Spleen (tissue), 13 donors: ENCODE measurements at places on chromosomes 13 and 19.

GRCh38 chr19:14433554-14434501 is 722 bp downstream of the PKN1 start:
- peak; percentile 86 for DNase-seq

- no peak for DNase-seq
Measured at GRCh38 chr19:11539495-11540365, 1.1 kb downstream of the CNN1 start.

DNA sequence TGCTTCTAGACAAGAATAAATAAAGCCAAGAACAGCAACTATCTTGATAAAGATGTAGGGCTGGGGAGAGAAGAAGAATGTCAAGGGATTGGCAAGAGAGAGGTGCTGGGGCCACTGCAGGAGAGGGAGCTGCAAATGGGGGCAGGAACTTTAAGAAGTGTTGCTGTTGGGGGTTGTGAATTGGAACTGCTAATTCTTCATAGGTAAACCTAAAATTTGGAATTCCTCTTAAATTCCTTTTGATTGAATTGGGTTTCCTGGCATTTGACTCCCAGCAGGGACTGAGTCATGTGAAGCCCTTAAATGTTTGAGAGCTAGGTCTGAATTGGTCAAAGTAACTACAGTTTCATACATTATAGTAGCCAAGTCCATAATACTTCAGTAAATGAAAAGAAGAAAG is 305.6 kb upstream of the TMTC4 start:
- DNase-seq, result no peak

GRCh38 chr19:10289836-10290356 is at the start of gene ICAM5:
Gene ICAM5 (plus strand): TSS chr19:10289952. CDS start chr19:10290044, 92 bp downstream.
- peak; percentile 77 for DNase-seq

DNA sequence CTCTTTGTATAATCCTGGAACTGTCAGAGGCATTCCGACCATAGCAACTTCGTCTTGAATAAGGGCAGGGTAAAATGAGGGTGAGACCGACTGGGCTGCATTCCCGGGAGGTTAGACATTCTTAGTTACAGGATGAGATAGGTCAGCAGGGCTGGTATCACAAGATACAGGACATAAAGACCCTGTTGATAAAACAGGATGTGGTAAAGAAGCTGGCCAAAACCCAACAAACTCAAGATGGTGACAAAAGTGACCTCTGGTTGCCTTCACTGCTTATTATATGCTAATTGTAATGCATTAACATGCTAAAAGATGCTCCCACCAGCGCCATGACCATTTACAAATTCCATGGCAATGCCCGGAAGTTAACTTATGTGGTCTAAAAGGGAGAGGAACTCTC is 27.7 kb upstream of the MBNL2 start:
- DNase-seq, result no peak

GRCh38 chr19:49403404-49404187 is 15.5 kb downstream of the KASH5 start:
- no peak for DNase-seq

DNA sequence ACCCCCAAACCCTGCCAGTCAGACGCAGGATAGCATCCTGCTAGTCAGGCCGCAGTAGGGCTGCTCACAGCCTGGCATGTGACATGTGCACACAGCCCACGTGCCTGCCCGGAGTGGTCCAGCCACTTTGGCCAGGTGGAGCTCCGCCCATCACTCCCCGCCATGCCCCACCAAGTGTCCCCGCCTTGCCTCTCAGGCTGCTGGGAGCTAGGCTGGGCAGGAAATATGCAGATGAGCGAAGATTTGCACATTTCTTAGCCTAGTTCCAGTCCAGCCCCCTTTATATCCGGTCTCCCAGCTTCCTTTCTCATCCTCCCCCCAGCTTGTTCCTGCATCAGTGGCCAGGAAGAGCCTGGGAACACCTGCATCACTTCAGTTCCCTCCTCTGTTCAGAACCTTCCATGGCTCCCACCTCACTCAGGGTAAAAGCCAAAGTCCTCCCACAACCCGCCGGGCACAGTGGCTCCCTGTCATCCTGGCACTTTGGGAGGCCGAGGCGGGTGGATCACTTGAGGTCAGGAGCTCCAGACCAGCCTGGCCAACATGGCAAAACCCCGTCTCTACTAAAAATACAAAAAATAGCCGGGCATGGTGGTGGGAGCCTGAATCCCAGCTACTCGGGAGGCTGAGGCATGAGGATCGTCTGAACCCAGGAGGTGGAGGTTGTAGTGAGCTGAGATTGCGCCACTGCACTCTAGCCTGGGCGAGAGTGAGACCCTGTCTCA is 2.3 kb upstream of the DOCK6 start:
- DNase-seq, result no peak

GRCh38 chr19:21482863-21483276 is 22.5 kb upstream of the ZNF429 start:
- peak; percentile 88 for DNase-seq

GRCh38 chr13:45219123-45219891 is 18.5 kb upstream of the KCTD4 start:
- DNase-seq, result no peak

- no peak for DNase-seq
Measured at GRCh38 chr13:97512732-97513131, 78.8 kb downstream of the RAP2A start.

DNA sequence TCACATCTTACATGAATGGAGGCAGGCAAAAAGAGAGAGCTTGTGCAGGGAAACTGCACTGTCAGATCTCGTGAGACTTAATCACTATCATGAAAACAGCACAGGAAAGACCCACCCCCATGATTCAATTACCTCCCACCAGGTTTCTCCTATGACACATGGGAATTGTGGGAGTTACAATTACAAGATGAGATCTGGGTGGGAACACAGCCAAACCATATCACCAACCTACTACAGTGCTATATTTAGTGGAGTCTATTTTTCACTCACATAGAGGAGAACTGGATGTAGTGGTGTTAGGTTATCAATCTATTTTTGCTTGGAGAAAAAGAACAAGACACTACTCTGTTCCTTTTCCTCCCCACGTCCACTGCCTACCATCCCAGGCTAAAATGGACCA is 276.6 kb downstream of the KCTD12 start:
- no peak for DNase-seq

DNA sequence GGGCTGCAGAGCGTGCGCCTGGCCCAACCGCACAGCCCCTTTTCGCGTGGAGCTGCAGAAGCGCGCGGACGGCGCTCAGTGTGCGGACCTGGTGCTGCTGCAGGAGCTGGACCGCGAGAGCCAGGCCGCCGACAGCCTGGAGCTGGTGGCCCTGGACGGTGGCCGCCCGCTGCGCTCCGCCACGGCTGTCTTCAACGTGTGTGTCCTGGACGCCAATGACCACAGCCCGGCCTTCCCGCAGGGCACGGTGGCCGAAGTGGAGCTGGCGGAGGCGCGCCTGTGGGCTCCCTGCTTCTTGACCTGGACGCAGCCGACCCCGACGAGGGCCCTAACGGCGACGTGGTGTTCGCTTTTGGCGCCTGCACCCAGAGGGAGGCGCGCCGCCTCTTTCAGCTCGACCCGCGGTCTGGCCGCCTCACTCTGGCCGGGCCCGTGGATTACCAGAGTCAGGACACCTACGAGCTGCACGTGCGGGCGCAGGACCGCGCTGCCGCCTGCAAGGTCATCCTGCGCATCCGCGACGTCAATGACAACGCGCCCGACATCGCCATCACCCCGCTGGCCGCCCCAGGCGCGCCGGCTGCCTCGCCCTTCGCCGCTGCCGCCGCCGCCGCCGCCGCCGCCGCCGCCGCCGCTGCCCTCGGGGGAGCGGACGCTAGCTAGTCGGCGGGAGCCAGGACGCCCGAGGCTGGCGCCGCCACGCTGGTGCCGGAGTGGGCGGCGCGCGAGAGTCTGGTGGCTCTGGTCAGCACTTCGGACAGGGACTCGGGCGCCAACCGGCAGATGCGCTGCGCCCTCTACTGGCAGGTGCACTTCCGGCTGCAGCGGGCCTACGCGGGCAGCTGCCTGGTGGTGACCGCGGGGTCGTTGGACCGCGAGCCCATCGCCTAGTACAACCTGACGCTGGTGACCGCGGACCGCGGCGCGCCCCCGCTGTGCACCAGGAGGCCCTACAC is 172.2 kb downstream of the OLFM4 start:
- DNase-seq, result peak; percentile 71

GRCh38 chr19:46849610-46850009 is 1.0 kb downstream of the AP2S1 start:
- peak; percentile 70 for DNase-seq

- DNase-seq, result no peak
Measured at GRCh38 chr13:62040806-62041205, 625.2 kb upstream of the PCDH20 start.

GRCh38 chr19:4389511-4390016 is 10.8 kb downstream of the SH3GL1 start:
- peak; percentile 78 for DNase-seq

- no peak for DNase-seq
Measured at GRCh38 chr13:45040622-45041021, 51.3 kb downstream of the GPALPP1 start.

DNA sequence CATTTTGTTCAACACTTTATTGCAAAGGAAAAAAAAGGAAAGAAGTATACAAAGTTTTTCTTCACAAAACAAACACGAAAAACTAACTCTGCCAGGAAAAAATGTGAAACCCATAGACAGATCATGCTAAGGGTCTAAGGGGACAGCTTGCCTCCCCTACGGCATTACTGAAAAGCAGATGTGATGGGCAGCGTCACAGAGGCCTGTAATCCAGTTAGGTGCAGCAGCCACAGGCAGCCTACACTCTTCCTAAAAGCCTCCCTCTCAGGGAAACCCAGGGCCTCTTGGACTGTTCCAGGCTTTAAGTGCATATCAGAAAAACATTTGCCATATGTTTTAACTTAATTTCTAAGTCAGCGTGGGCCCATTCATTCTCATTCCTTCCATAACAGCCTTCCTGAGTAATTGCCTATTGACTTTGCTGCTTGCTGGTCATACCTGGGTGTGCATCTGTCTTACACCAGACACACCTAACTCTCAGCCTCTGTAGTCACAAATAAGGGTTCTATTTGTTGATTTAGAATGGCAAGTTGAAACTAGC is 135.7 kb upstream of the SERP2 start:
- no peak for DNase-seq

DNA sequence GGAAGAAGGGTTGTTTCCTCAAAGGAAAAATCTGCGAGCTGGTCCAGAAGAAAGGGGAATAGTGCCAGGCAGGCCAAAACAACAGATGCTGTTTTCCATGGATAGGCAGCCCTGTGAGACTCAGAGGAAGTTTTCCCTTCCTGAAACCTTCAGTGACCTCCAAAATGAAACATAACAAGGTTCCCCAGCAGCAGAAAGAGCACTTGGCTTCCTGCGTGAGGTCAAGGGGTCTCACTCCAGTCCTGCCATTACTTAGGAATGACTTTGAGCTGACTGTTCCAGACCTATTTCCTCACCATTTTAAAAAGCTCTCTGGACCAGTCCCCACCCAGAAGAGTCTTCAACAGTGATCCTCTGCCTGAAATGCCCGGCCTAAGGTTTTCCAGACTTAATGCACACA is 104.6 kb upstream of the IPO5 start:
- no peak for DNase-seq

- no peak for DNase-seq
Measured at GRCh38 chr13:106424805-106425204, 110.7 kb downstream of the EFNB2 start.

- no peak for DNase-seq
Measured at GRCh38 chr13:65836066-65836465, 1394.1 kb downstream of the PCDH9 start.

DNA sequence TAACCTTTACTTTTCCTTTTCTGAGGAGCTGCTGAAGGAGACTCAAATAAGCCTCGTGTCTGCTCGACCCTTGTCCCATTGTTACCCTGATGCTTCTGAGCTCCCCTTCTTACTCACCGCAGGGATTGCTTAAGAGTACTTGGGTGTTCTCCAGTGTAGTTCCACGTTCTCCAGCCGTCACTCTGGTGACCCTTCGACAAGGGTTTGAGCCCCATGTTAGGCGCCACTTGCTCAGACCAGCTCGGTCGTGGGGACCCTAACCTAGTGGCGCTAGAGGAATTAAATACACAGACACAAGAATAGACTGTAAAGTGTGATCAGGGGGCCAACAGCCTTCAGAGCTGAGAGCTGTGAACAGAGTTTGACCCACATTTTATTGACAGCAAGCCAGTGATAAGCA is 10.3 kb downstream of the ZNF480 start:
- DNase-seq, result no peak

- DNase-seq, result no peak
Measured at GRCh38 chr13:106506286-106506685, 29.2 kb downstream of the EFNB2 start.

GRCh38 chr13:52179925-52180324 is 20.5 kb upstream of the NEK3 start:
- DNase-seq, result no peak

GRCh38 chr13:52012512-52012836 is 276 bp downstream of the ALG11 start:
- no peak for DNase-seq

DNA sequence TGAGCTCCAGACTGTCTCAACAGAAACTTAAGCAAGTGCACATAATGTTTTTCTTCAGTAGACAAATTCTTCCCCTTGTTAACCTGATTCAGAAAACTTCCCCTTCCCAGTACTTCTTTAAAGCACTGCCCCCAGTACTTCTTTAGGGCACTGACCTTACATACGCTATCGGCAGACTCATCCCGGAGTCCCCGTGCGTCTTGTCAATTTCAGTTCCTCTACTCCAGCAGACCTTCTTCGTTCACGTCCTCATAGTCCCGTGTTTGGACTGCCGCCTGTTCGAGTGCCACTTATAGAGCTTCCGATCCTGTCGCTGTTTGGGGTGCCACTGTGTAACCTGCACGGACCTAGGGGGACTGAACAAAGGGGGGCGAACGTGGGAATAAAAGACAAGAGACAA is 29.0 kb downstream of the ZNF627 start:
- DNase-seq, result no peak

DNA sequence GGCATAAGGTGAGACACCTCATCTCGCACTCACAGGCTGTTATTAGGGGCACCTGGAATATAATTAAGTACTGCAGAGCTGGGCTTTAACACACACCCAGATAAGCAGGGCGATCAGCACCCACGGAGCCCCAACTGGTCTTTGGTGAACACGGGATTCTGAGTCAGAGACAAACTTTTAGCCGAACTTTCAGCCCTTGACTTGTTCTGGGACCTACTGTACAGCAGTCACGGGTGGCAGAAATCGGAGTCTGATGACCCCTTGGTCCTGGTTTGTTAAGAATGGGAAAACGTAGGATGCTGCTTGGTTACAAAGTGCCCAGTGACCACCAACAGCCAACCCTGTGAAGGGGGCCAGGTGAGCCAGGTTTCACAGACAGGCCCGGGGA is 9.0 kb downstream of the SH3GL1 start:
- DNase-seq, result no peak

DNA sequence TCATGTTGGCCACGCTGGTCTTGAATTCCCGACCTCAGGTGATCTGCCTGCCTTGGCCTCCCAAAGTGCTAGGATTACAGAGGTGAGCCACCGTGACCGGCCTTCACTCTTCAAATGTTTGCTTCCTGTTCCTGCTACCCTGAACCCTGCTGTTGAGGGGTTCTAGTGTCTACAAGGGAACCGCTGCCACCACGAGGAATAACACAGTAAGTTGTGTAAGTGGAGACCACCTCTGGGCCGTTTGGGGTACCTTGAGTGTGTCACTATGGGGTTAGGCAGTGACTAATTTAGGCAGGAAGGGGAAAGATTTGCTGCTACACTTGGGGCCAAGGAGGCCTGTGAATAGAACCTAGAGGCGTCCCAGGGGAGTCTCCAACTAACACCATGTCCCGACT is 2.2 kb upstream of the MYADM start:
- no peak for DNase-seq
